ENCODE measurements at places on chromosomes 16 and 17.
A peak's percentile ranks its signal among the peaks of the same experiment; 100 is the strongest.

- peak; percentile 78 for DNase-seq
Measured at GRCh38 chr16:22321340-22322001, 24.3 kb downstream of the POLR3E start.

DNA sequence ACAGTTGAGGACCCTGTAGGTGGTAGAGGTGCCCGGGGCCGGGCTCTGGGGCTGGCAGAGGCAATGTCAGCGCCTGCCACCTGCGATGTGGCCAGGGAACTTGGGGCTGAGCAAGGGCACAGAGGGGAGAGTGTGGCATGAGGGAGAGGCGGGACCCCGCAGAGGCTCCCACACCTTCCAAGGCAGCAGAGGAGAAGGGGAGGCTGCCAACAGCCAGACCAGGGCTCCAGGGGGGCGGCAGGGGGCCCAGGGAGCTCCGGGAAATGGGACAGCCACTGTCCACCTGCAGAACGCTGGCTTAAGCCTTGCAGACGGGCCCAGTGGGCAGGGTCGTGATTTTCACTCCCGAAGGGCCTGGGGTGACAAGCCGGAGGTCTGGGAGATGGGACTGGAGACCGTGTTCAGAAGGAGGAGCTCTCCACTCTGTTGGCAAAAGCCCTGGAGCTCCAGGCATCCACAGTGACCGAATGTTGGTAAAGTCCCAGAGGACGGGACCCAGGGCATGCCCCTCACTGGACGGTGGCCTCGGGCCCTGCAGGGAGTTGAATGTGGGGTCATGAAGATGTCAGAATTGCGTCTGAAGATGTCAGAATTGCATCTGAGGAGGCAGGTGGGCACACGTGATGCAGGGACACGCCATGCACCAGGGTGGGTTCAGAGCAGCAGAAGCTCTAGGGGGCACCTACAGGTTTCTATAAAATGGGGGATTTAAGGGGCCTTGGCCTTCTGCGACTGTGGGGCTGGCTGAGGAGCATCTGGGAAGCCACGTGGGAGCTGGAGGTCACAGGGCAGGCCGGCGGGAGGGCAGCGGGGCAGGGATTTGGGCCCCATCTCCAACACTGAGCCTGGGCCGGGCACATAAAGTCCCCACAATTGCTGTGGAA, 18.6 kb downstream of the CD7 start:
- no peak for DNase-seq

DNA sequence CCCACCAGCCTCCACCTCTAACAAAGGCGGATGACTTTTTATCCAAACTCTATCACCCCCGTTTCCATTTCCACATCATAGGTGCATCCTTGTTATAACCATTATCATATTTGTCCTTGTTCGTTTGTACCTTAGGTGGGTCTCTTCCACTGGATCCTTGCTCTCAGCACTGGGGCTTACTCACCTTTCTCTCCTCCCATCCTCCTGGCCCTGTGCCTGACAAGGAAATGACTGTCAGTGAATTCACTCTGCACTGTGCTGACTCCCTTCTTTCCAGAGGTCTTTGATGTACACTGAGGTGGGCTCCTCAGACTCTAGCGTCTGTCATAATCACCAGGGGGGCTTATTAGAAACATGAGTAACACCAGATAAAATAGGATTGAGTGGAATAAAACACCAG, 3.1 kb downstream of the GSG1L2 start:
- DNase-seq = no peak

DNA sequence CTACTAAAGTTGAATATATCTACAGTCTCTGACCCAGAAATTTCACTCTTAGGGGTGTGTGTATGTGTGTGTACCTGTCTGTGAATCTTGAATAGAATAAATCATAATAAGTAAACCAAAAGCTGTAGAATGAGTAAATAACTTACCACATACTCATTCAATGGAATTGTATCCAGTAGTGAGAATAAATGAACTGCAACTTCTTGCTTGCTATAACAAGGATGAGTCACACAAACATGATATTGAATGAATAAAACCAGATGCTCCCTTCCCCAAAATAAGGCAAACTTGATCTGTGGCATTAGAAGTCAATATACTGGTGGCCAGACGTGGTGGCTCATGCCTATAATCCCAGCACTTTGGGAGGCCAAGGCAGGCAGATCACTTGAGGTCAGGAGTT, 259.8 kb upstream of the MON1B start:
- DNase-seq = no peak

DNA sequence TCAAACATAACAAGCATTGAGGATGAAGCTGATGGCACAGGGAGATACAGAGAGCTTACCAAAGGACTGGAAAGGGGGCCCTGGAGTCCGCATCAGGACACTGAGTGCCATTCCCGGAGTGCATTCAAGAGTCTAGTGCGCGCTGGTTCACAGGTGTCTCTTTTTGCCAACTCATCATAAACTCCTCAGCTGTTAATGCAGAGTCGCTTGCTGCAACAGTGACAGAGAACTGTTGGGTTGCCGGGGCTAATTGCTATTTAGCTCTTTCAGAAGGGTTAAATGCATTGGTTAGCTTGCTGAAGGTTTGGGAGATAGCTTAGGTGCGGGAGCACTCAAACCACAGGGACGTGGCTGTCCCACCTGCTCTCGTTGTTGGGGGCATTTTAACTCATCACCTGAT, 1091.6 kb upstream of the EEF2KMT start:
- no peak for DNase-seq

DNA sequence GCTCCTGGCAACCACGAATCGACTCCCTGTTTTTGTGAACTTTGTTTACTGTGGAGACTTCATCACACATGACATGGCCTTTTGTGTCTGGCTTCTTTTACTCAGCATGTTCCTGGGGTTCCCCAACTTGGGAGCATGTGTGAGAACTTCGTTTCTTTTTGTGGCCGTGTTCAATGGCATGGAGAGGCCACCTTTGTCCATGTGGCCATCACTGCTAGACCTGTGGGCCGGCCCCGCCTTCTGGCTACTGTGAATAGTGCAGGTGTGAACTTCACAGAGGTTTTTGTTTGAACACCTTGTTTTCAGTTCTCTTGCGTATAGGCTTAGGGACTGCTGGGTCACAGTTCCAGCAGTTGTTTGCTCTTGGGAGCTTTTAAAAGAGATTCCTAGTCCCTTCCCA, 5.7 kb upstream of the SLC38A8 start:
- DNase-seq = peak; percentile 4

GRCh38 chr17:74089869-74090464, 113.5 kb upstream of the RPL38 start:
- peak; percentile 33 for DNase-seq

GRCh38 chr16:14344945-14345344, 273.8 kb downstream of the MRTFB start:
- DNase-seq = no peak

- no peak for DNase-seq
Measured at GRCh38 chr17:72644492-72644891, 448.0 kb downstream of the SLC39A11 start.

- DNase-seq = no peak
Measured at GRCh38 chr16:23651943-23652468, 10.7 kb downstream of the DCTN5 start.

- no peak for DNase-seq
Measured at GRCh38 chr16:22425847-22426246, 51.4 kb upstream of the CDR2 start.

- DNase-seq = no peak
Measured at GRCh38 chr16:69366431-69366830, 14.8 kb upstream of the TMED6 start.

GRCh38 chr16:82094942-82095540, 60.0 kb downstream of the HSD17B2 start:
- no peak for DNase-seq

DNA sequence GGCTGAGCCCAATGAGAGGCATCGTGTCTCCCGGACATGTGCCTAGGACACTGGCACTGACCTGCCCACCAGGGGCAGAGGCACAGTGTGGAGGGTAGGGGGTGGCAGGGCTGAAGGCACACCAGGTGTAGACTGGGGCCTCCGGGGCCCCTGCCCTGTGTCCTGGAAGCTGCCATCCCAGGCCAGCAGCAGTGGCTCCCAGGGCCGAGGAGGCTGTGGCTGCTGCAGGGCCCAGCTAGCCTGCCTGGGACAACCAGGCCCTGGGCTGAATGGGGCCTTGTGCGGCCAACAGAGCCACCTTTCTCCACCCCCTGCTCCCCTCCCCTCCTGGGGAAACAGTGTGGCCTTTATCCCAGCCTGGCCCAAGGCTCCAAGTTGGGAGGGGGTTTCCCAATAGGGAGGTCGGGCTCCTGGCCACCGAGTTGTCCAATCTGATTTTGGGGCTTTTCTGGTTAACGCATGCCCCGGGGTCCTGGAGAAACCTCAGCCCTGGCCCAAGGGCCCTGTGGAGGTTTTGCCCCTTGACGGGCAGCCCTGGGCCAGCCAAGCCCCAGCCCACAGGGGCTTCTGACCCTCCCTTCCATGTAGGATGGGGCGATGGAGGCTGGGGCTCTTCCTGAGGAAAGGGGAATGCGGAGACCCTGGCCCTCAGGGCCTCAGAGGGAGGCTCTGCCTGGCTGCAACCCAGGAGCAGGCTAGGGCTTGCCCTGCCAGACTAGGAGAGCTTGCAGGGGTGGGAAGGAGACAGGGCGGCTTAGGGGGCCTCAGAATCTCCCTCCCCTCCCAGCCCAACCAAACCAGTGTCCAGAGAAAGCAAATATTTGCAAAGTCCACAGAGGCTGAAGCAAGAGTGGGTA, 4.2 kb downstream of the MTSS2 start:
- peak; percentile 63 for DNase-seq

GRCh38 chr17:34377078-34377823, 14.2 kb upstream of the CCL1 start:
- no peak for DNase-seq

- no peak for DNase-seq
Measured at GRCh38 chr17:60247836-60248461, 98.2 kb downstream of the CA4 start.

DNA sequence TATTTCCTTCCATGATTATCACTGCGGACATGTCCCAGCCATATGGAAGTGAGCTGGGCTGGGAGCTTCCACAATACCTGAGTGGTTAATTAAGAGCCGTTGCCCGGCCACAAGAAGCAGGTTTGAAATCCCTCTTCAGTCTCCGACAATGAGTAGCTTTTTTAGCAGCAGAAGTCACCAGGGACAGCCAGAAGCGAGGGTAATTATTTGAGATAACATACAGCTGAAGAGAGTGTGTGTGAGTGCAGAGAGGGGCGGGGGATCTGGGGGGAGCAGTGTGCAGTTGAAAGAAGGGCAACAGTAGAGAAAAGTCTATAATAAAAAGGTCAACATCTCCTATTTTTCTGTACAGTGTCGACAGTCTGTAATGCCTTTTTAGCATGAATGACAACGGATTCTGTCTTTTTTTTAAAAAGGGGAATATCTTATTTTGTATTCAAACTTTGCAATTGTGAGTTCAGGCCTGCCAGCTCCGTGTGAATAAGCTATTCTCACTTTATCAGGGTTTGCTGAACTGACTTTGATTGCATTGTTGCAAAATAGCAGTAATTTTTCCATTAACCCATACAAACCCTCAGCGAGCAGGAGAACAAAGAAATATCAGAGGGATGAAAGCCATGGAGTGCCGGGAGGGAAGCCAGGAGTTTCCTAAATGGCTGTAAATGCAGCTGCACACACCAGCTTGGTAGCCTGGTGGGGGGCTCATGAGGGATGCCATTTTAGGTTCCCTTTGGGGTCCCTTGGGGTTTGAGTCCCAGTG, 220.3 kb upstream of the IRX3 start:
- no peak for DNase-seq

DNA sequence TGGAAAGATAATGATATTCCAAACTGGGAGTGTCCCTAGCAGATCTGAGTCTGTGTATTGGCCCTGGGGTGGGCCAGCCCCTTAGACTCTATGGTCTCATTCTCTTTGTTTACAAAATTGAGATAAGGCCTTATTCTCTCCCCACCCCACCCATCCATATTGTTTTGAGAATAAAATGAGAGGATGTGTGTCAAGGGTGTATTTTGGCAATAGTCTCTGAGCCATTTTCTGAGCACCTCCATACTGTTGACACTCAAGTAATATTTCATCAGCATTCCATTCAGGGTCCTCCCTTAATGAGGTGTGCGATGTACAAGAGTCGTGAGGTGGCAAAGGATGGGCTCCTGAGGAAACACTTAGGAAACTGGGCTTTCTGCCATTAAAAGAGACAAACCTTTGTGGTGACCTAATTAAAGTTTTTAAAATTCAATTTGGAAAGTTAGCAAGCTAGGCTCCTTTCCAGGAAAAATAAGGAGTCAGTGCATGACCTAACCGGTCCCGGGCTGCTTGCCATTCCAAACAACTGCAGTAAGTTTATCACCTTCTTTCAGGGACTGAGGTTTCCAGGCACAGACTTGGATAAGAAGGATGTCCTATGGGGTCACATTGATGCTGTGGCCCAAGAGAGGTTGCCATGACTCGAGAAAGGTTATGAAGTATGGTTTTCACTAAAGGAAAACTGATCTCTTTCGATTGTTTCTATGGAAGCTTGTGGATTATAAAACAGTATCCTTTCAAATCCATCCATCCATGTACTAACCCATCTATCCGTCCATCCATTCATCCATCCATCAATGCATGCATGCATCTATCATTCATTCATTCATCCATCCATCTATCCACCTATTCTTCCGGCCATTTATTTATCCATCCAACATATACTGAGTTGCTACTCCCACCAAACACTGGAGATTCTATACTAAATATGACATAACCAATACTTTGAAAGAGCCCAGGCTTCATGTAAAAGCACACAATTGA, 443.3 kb downstream of the UTP18 start:
- peak; percentile 72 for DNase-seq

GRCh38 chr17:43018932-43019331, 3.3 kb downstream of the VAT1 start:
- DNase-seq = no peak

- DNase-seq = no peak
Measured at GRCh38 chr17:27380551-27380950, 75.7 kb upstream of the KSR1 start.

DNA sequence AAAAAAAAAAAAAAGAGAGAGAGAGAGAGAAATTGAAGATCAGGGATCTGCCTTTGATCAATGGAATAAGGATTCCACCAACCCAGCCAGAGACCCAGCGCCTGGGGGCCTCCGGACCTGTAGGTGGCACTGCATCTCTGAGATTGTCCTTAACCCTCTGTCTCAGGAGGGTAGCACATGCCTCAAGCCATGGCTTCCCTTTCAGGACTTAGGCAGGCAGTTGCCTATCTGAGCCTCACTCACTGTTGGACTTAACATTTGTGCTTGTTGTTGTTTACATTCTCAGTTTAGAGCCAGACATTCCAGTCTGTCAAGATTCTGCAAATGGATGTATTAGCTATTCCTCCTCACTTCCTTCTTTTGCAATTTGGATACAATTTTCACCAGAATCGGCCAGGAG, 5.1 kb upstream of the SCNN1B start:
- no peak for DNase-seq

- no peak for DNase-seq
Measured at GRCh38 chr17:61647047-61647446, 56.0 kb upstream of the NACA2 start.

DNA sequence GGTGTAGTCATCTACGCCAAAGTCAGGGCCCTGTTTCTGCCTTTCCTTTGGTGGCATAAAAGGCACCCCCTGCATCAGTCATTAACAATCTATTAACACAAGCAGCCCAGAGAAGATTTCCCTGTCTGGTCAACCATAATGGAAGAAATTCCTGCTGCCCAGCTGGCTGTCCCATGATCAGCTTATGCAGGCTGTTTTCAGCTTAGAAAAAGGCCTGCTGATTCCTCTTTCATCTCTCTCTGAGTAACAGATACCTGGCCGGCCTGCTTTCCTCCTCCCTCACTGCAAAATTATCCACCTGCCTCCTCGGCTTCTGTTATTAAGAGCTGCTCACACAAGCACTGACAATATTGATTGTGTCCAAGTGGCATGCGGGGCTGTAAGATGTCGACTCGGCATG, 70.3 kb upstream of the MMP2 start:
- DNase-seq = no peak

GRCh38 chr16:83343935-83344366, 463.8 kb upstream of the HSBP1 start:
- DNase-seq = no peak

GRCh38 chr16:61829631-61830030, 206.6 kb downstream of the CDH8 start:
- DNase-seq = no peak
